EL (cell line): ENCODE measurements at places on chromosomes 4 and X.

DNA sequence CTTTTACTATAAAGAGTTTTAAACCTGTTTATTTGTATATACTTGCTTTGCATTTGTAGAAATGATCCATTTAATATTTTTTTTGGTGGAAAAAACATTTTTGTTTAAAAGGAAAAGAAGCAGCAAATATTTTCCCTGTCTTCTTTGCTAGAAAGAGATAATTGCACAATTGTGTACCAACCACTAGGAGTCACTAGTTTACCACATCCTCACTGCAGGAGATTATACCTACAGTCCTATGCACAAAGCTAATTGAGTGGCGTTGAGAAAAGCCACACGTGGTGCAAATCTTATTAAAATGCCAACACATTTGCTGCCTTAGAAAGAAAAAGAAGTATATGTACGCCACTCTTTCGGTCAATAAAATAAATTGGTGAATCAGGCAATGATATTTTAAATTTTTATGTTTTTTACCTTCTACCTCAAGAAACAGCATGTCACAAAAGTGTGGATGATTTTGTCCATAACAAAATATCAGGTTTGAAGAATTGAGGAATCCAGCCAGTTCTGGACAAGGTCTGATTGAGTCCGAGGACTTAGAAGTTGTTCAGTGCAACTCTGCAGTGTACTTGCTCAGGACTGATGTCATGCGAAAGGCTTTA lies 102.9 kb downstream of the GRXCR1 start:
- DNase-seq = no peak

GRCh38 chr4:94924566-94924965 lies 166.8 kb downstream of the BMPR1B start:
- DNase-seq = no peak

- no peak for DNase-seq
Measured at GRCh38 chrX:18973527-18974192, 10.3 kb downstream of the PHKA2 start.

DNA sequence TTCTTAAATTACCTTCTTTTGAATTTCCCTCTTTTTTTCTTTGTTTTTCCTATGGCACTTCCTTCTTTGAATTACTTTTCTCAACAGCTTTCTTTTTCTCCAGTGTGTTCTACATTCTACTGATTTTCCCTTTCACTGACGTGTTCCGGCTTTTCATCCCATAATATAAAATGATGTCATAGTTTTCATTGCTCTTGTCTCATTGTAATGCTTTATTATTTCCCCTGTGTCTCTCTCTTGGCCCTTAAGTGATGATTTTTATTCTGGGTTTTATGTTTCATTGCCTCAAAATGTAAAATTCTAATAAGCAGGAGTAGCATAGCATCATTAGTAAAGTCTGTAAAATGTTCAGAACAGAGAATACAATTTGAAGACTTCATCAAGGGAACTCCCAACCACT lies 299.3 kb downstream of the KCTD8 start:
- no peak for DNase-seq

DNA sequence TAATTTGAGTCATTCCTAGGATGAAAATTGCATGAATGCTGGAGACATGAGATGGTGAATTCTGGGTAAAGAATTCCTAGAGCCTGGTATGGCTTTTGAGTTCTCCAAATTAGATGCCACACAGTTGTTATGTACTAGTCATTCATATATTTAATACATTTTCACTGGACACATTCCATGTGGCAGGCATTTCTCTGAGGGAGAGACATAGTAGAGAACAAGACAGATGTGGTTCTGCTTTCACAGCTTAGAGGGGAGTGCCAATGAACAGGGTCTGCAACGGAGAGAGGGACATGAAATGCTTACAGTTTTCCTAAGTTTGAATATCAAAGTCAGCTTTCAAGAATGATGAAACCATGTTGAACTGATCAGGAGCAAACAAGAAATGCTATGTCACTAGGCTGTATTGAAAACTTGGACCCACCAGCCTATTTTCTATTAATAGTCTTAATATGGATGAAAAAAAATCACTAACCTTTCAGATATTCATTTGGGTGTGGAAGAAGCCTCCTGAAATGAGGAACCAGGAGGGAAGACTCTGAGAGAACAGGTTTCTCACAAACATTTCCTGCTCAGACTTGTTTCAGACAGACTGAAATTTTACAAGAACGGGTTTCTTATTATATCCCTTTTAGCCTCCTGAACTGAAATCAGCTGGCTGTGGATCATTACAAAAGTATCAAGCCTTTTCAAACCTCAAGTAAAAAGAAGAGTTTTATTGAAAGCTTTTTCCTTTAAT lies 276.0 kb upstream of the TET2 start:
- no peak for DNase-seq

DNA sequence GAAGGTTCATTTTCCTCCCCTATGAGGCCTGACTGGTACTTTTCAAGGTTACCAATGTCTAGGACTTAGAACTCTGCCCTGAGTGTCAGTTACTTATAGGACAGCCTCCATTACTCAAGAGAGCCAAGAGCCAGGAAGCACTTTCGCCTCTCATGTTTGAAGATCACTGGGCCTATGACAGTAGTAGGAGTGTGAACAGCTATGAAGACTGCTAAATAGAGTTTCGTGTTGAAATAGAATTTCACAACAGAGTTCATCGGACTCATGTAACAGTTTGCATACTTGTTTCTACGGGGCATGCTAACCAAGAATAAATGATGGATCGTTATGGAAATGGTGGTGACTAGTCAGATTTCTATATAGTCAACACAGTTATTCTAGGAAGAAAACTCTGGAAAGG lies 97.8 kb upstream of the GPC4 start:
- DNase-seq = no peak

DNA sequence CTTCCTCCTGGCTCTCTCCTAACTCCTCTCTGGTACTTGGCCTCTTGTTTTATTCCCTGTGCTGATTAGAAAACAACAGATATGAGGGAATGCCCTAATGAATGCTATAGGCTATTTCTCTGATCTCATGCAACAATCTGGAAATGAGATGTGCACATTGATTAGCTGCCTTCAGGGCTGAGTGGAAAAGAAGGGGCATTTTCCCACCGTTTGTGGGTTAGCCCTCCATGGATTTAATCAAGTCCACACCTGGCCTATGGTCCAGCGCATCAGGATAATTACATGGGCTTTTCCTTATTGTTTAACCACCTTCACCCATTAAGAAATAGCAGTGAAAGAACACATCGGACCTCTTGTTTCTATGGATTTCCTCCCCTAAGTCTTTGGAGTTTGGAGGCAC lies 70.0 kb downstream of the CAPN6 start:
- no peak for DNase-seq

- peak; percentile 39 for DNase-seq
Measured at GRCh38 chrX:100413229-100413628, 3.2 kb upstream of the PCDH19 start.

GRCh38 chr4:129239088-129239487 lies 143.1 kb downstream of the C4orf33 start:
- DNase-seq = peak; percentile 13

DNA sequence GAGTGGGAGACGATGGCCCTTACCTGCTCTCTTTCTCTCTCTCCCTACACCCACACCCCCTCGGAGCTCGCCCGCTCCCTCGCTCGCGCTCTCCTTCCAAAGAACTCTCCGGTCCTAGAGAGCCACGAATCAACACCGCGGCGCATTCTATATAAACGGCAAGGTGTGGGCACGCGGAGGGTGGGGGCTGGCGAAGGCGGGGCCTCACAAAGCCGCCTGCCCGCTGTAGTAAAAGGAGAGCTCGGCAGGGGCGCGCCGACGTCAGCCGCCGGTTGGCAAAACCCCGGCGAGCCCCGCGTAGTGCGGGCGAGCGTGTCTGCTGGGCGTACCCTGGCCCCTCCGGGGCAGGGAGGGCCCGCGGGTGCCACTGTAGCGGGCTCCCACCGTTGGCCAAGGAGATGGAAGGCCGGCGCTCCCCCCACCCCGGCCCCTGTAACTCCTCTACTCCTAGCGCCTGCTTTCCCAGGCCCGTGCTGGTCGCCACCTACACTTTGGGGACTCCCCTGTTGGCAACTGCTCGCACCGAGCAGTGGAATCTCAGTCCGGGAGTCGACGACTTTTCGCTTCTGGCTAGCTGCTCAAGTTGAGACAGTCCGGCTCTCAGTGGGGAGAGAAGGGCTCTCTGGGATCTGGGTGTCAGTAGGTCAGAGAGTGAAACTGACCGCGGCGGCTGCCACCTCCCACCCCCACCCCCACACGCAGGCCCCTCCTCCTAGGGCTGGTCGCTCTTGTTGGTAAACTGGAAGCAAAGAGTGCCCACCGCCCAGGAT lies 325.5 kb upstream of the F9 start:
- DNase-seq = no peak

GRCh38 chr4:24488399-24489164 lies 95.8 kb downstream of the DHX15 start:
- DNase-seq = peak; percentile 61

DNA sequence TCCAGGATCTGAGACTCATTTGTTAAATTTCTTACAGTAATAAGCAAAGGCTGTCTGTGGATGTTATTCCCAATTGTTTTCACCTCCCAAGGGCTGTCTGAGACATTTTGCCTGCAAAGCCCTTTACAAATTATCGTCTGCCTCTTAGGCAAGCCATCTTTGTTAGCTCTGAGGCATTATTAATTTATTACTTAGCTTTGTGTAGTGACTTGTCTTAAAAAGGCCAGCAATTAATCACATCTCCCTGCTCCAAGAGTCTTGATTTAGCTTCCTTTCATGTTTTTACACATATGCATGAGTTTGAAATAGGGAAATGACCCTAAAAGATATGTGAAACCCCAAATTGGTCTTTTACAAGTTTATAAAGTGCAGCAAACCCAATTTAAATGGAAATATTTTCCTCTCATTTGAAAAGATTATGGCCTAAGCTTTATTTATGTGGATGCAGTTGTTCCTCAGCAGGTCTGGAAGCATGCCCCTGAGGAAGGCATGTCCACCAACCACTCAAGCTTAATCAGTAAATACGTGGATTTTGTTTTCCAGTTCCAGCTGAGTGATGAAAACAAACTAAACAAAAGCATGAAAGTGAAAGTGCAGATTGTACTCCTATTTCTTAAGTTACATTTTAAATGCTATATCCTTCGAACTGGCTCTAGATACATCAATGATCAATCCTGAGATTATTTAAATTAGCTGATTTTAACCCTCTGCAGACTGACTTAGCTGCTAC lies 173.6 kb upstream of the LNX1 start:
- no peak for DNase-seq

GRCh38 chr4:104424989-104425388 lies 69.7 kb downstream of the CXXC4 start:
- DNase-seq = no peak

- DNase-seq = peak; percentile 8
Measured at GRCh38 chrX:53481093-53481492, 46.9 kb upstream of the HSD17B10 start.

DNA sequence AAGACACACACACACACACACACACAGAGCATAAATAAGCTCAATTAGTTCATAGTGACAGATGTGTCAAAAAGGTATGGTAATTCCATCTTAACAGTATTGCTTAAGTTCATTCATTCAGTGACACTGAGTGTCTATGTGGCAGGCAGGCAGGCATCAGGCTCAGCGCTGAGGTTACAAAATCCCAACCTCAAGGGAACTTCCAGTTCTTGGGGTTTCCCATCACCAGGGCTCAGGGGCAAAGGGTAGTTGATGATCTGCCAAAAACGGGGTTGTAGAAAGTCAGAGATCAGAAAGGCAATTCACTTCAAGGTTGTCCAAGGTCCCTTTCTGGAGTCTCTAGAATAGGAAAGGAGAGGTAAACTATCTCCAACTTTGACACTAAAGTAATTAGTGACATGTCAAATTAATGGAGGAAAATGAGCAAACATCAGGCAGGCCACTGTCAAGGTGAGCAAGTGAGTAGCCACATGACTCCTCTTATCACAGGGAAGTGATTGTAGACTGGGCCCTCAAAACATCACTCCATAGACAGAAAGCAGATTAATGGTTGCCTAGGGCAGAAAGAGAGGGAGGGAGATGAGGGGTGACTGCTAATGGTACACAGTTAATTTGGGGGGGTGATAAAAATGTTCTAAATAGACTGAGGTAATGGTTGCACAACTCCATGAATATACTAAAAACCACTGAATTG lies 41.8 kb downstream of the GPC4 start:
- no peak for DNase-seq

GRCh38 chr4:173301518-173302201 lies 32.5 kb downstream of the HMGB2 start:
- DNase-seq = peak; percentile 31

- peak; percentile 98 for DNase-seq
Measured at GRCh38 chr4:83855044-83855443, 319.1 kb downstream of the GPAT3 start.

DNA sequence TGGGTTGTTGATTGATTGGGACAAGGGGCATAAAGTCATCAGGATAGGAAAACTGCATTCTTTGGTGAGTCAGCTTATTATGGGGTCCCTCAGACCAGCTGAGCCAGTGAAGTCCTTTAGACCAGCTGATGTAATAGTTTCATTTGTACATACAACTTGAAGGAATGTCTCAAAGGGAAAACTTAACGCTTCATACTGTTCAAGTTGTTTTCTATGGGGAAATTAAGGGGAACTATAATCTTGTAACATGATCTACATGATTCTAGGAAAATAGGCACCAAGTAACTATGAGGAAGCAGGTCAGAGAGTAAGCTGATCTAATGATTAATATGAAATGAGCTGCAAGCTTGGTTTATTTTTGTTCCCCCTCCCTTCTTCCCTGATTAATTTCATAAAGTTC lies 175.1 kb upstream of the GRID2 start:
- no peak for DNase-seq

DNA sequence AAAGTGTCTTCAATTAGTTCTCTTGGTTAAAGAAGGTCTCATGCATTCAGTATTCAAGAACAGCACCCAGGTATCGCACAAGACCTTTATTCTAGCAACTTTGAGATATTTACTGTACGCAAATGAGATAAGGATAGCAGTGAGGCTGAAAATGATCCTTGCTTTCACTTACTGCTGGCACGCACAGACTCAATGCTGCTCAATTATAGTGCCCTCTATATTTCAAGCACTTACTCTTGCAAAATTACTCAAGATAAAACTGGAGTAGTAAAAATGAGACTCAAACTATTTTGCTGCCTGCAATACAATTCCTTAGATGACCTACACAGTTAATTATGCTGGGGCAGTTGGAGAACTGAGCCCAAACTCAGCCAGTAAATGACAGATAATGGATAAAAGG lies 60.9 kb downstream of the ADGRA3 start:
- no peak for DNase-seq

GRCh38 chr4:73230865-73231517 lies 27.6 kb downstream of the ANKRD17 start:
- DNase-seq = no peak

GRCh38 chr4:139975830-139976272 lies 178.1 kb downstream of the MAML3 start:
- DNase-seq = peak; percentile 24

GRCh38 chrX:17082831-17083230 lies 136.4 kb downstream of the REPS2 start:
- DNase-seq = no peak

- no peak for DNase-seq
Measured at GRCh38 chr4:169259271-169259670, 11.5 kb downstream of the SH3RF1 start.

DNA sequence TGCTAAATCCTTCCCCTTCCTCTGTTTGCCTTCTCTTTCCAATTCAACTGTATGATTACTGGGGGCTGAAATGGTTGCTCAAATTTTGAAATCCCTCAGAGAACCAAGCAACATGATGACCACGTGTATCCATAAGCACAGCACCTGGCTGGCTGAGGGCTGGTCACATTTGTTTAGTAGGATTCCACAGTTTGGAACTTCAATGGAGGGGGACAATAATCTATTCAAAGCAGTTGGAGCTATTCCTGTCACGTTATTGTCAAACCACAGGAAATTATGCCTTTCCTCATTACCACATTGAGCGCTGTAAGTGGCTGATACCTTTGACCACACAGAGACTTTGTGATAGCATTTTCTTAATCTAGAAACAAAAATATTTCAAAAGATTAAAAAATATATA lies 7.0 kb downstream of the TMSB4X start:
- DNase-seq = no peak
